HTR-8/SVneo (cell line): ENCODE measurements at places on chromosomes 6 and 20.

- no peak for DNase-seq
Measured at GRCh38 chr20:4929686-4930397, 71.5 kb downstream of the SLC23A2 start.

DNA sequence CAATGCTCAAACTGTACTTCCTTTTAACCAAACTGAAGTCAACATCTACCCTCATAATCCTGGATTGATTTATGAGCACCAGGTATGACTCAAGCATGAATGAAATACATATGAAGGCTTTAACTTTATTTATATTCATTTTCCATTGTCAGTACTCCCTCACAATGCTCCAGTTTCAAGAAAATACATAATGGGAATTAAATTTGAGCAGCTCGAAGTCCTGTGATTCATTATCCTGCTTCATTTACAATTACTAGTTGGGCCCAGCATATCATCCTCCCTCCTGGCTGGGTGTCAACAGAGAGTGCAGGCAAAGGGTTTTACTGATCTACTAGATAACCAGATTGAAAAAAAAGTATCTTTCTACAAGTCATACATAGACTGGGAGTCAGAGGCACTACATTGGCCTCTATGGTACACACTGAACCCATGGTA lies 10.1 kb downstream of the SAMHD1 start:
- DNase-seq, result no peak

DNA sequence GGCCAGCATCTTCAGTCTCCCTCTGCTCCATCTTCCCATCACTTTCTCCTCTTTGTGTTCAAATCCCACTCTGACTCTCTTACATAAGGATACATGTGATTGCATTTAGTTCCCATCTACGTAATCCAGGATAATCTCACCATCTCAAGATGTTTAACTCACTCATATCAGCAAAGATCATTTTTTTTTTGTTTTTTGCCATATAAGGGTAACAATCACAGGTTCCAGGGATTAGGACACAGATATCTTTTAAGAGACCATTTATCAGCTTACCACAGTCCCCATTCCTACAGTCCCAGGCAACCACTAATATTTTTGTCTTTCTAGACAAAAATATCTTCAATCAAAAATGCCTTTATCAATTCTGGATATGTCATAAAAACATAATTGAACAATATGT lies 3.2 kb upstream of the TREML2 start:
- DNase-seq, result no peak

DNA sequence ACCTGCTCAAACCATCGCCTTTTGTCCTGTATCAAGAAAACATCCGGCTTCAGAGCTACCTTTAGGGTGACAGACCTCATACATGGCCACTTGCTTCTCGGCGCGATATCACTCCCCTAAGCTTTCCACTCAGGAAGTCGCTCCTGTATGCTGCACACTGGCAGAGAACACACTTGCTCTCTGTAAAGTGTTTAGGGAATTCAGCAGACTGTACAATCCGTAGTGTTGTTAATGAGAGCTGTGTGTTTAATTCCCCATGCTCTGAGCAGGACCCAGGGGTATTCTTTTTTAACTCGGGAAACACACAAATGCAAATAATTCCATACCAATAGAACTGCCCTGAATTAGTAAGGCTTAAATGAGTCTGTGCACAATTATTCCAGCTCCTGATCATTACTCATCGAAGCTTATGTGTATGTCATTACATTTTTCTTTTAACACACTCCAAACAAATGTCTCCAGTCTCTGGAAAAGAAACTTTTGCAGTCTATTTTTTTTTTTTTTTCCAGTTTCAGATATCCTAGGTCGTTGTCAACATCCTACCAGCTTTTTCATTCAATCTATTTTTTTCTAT lies 338.7 kb upstream of the ARID1B start:
- no peak for DNase-seq

DNA sequence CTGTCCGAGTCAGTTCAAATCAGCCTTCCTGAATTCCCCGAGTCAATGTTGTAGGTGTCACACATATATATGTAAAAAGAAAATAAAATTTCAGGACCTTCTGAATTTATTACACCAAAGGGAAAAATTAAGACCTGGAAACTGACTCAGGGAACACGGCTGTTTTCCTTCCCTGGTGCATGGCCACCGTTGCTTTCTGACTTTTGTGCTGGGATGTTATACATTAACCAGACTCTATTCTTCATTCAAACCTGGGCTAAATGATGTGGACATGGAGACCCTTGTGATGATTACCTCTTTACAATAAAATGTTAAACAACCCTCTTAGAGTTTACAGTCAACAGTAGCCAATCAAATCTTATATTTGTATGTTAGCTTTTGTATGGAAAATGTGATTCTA lies 51.4 kb upstream of the PLEKHG1 start:
- DNase-seq, result no peak

- no peak for DNase-seq
Measured at GRCh38 chr6:41428336-41428995, 93.1 kb downstream of the NCR2 start.

DNA sequence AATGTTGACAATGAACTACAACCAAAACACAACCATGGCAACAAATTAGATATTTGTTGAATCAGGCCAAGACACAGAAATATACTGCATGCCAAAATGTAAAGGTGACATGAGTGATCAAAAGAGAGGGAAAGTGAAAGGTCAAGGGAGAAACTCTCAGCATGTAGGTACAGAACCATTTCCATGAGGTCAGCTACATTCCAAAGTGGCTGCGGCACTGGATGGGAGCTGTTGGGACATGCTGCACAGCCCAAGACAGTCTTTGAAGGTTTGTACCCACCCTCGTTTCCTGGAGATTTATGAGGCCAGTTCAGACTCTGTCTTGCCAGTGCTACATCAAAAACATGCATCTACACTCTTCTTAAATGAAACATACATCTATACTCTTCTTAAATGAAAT lies 579.9 kb downstream of the BMP2 start:
- DNase-seq, result no peak

DNA sequence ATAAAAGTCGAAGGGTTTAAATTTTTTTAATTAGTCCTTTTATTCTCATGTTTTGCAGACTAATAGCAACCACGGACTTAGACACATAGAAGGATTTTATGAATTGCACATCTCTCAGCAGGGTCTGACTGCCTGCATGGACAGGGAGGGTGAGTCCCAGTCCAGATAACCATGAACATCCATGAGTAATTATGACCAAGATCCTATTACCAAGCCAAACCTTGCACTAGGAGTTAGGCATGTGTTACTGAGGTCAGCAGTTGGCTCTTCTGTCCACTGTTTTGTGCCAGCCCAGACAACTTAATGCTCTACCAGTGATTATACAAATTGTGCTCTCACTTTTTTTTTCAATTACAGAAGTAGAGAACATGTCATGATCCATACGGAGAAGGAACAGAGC lies 211.2 kb downstream of the MAFB start:
- DNase-seq, result no peak

DNA sequence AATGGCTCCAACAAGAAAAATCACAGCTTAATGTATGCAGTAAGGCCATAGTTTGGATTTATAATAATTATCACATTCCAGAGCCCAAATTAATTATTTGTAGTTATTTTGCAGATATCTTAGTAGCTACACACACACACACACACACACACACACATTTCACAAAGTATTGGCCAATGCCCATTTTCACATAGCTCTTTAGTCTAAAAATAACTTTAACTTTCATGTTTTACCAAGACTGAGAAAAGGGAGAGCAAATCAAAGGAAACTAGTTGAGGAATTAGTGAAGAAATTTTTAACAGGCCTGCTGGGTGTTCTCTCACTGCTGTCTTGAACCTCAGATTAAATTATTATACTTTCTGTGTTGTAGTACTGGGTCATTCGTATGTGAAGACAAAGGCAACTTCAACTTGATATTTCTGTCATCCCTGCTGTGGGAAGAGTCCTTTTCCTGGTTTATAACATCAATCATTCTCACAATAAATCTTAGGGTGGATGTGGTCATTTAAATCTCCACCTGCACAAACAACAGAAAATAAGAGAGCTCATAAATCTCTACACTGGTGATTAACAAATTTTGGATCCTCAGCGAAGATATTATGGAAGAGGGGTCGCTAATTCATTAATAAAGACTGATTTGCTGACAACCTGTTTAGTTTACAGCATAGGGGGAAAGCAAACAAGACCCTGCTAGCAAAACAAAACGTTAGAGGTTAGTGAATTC lies 1.6 kb upstream of the TCF21 start:
- no peak for DNase-seq

DNA sequence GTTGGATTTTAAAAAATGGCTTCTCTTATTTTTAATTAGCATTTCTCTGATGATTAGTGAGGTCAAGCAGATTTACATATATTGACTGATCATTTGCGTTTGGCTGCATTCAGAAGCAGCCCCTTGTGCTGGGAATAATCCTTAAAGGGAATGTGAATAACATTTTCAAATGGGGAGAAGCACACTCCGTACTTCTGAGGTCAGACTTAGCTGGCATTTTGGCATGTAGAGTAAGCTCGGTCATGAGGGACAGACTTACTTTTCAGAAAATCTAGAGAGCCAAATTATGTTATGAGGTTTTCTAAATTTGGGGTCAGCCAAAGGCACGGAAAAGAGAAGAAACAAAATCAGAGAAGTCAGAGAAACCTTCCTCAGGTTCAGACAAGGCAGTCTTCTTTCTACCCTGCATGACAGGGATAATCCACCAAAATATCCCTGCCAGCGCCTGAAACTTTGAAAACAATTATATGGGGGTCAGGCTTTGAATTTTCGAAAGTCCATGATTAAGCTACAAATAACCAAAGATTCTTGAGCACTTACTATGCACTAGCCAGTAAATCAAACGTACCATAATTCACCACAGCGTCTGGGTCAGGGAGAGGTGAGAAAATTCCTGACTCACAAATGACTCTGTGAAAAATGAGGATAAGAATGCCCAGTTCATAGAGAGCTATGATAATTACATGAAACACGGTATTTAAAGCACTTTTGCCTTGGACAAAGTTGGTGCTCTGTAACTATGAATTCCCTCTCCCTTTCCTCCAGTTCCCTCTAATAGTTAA lies 44.9 kb downstream of the ADAT2 start:
- no peak for DNase-seq
